SW 1271 (cell line): ENCODE measurements at places on chromosomes 2 and 18.

GRCh38 chr2:236550290-236550689 is 19.3 kb upstream of the ACKR3 start:
- DNase-seq = no peak

GRCh38 chr2:71938108-71938507 is 209.6 kb downstream of the CYP26B1 start:
- DNase-seq = no peak

DNA sequence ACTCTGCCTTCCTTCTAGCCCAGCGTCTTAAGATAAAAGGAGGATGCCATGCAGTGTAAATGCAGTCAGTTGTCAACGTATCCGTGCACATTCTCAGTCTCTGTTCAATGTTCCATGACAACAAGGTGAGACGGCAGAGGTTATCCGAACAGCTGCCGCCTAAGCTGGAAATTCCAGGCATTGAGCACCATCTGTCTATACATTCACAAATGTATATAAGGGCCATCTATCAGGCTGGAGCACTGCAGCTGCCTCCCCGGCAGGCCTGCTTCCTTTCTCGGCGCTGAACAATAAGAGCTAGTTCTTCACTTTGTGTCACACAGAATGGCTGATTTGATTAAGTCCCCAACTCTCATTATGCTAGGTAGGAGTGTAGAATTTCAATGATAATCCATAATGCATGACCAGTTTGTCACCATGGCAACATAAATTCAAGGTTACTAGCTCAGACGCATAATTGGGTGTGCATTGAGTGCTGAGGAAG is 282.2 kb upstream of the SOX11 start:
- no peak for DNase-seq

DNA sequence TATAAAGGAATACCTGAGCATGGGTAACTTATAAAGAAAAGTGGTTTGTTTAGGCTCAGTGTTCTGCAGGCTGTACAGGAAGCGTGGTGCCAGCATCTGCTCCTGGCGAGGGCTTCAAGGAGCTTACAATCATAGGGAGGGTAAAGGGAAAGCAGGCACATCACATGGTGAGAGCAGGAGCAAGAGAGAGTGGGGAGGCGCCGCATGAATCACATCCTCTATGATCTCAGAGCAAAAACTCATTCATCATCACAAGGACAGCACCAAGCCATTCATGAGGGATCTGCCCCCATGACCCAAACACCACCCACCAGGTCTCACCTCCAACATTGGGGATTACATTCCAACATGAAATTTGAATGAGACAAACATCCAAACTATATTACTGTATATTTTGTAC is 32.5 kb downstream of the R3HDM1 start:
- DNase-seq = peak; percentile 27

DNA sequence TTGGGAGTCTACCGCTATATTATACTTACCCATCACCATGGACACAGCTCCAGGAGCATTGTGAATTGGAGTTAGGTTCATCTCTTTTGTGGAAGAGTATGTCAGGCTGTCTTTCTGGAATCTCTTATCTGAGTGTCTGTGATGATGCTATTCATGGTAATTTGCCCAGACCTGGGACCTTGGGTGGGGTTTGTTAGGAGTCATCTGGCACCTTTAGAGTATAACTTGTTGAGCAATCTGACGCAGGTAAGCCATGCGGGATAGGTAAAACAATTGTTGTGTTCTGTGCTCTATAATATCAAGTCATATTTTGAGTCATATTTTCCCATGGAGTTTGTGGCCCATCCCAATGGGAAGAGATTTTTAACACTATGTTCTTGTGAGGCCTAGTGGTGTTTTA is 49.7 kb upstream of the MAPRE2 start:
- no peak for DNase-seq

DNA sequence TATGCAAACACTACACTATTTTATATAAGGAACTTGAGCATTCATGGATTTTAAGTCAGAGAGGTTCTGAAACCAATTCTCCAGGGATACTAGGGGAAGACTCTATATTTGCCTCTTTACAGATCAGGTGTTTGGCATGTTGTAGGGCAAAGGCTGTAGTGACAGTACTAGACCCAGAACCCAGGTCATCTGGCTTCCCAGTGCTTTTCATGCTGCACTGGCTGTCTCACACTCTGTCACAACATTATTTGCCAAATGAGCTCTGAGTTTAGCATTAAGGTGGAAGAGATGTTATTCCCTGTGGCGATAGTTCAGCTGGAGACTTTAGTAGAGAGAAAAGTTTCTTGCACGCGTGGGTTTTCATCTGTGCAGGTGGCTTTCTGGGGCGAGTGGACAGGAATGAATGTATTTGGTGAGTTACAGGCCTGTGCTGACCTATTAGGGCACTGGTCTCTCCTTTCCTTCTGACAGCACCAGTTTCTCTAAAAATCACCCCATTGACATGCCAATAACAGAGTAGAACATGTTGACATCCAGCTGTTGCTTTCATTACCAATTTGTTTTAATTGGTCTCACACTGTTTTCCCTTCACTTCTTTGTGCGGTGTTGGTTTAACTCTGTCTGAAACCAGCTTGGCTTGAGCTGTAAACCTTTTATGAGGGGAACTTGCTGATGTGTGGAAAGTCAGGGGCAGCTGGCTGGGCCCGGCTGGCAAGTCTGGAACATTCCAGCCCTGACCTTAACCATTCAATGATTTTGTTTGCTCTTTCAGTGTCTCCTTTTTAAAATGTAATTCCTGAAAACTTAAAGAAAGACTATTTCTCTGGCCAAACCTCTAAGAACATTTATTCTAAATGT is 643.0 kb upstream of the FAM98A start:
- no peak for DNase-seq

DNA sequence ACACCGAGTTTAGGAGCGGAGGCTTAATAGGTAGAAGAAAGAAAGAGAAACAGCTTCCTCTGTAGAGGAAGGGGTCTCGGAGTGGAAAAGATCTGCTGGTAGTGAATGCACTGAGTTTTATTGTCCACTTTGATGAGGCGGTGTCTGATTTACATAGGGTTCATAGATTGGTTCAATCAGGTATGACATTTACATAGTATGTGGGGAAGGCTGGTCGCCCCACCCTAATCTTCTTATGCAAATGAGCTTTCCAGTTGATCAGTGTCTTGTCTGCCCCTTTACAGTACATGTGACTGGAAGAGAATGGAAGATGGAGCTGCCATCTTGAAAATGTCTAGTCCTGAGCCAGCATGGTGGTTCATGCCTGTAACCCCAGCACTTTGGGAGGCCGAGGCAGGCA is 19.9 kb upstream of the CNOT11 start:
- no peak for DNase-seq

DNA sequence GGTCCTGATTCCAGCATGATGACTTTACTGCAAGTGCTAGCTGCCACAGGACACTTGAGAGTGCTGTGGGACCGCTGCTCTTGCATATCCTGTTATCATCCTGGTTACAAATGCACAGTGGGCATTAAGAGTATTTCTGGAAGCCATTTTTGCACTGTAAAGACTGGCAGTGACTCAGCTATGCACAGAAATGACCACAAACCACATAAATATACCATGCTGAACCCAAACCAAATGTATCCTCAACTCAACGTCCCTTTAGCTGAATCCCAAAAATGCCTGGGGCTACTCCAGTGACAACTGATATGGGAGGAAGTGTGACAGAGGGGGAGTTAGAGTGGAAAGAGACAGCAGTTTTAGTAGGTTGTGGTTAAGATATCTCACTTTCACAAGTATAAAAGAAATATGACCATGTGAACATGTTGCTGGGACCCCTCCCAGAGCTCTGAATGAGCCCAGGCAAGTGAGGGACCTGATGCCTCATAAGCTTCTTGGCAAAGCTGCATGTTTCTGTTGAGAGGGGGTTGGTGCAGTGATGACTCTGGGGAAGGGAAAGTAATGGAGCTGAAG is 37.3 kb downstream of the RHBDD1 start:
- DNase-seq = no peak

- no peak for DNase-seq
Measured at GRCh38 chr18:21433436-21433835, 167.1 kb downstream of the ESCO1 start.

GRCh38 chr18:50131591-50131990 is 63.4 kb downstream of the MYO5B start:
- DNase-seq = no peak

- no peak for DNase-seq
Measured at GRCh38 chr2:211451642-211452041, 895.2 kb downstream of the CPS1 start.

DNA sequence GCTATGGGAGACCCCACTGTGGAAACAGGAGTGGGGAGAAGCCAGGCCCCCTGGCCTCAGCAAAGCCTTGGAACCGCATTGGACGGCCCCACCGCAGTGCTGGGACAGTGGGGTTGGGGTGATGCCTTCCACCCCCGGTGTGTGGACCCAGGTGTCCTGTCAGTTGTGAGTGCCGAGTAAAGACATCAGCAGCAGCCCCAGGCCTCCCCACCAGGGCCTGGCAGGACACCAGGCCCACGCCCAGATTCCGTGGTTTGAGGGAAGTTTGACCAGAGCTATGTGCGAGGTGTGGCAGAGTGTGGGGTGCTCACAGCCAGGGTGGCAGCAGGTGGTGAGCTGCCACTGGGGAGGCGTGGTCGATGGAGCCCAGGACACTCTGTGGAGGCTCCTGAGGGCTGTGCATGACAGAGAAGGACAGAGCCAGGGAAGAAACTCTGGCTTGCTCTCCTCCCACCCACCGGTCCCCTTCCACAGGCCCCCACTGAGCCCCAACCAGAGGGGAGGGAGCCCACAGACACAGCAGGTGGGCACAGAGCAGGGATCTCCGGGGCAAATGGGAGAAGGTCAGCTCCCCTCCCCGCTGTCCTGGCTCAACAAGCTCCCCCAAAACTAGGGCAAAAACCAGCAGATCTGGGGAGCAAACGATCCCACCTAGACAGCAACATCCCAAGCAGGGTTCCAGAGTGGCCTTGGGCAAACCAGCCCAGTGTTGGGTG is 69.1 kb downstream of the TWIST2 start:
- DNase-seq = no peak

DNA sequence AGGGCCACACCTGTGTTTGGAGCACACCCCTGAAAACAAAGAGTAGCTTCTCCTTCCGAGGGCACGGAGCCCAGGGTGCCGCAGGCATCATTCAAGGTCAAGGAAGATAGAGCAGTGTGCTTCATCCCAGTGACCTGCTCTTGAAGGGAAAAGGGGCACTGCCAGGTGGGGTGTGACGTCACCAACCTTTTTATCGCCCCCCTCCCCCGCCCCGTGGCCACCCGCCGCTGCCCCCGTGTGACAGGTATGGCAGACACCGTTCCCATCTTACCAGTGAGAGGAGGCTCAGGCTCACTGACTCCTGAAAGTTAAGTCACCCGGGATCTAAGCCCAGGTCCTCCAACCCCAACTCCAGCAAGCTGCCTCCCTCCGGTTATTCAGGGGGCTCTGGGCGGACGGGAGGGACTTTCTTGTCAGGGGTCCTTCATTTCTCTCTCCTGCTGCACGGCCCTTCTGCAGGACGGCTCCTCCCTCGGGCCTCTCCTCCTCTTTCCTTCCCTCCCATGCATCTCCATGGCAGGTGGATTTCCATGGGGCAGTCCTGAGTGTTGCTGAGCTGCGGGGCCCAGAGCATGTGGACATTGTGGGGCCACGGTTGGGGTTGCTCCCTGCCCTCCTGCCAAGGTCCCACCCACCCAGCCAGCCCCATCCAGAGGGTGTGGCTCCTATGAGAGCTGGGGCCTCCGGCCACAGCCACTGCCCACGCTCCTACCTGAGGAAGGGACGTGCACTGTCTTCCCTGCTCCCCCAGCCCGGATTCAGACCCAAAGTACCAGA is 114.1 kb upstream of the HDAC4 start:
- DNase-seq = no peak

DNA sequence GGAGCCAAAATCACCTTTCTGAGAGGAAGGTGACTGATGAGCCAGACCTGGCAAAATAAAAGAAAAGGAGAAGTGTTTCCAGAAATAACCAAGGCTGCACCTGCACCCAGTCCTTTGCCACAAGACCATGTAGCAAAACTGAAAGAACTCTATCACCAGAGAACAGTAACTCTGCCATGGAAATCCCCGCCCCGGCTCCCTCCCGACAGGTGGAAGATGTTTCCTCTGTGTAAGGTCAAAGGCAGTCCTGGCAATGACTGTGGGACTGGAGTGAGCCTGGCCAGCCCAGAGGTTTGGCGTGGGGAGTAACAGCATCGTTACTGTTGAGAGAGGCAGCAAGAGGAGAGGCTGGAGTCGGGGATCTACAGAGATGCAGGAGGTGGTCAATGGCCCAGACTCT is 42.3 kb downstream of the SPRED2 start:
- no peak for DNase-seq

- DNase-seq = no peak
Measured at GRCh38 chr2:144244938-144245337, 275.0 kb downstream of the ZEB2 start.

- no peak for DNase-seq
Measured at GRCh38 chr2:86118130-86118529, 12.1 kb downstream of the PTCD3 start.

GRCh38 chr2:29293830-29294438 is 178.7 kb downstream of the CLIP4 start:
- no peak for DNase-seq

DNA sequence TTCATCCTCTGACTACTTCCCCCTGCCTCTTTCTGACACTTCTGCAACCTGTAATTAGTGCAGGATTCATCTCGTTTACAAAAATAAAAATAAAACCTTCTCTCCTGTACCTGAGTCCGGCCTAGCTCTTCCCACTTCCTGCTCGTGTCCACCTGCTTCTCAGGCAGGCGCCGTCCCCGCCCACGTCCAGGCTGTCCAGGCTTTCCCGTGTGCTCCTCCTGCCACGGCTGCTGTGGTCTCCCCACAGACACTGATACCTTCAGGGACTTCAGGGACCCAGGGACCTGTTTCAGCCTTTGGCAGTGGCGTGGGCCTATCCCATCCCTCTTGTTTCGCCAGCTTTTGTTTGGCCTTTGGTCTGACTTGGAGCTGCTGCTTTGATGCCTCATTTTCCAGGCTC is 272.5 kb downstream of the PHLPP1 start:
- DNase-seq = no peak

DNA sequence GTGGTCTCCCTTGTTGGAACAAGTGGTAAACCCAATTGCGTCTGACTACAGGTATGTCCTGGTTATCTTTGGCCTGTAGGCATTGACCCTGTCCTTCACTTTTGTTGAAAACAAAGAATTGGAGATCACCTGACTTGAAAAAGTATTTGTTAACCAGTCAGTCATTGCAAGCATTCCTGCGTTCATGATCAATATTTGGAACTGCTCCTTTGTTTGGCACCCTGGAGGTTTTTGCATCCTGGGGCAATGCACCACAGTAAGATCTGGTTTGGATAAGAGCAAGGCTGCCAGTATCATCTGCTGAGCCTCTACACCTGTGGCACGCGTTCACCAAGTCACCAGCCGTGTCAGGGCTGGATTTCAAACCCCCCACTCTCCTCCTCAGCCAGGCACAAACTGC is 115.7 kb downstream of the DNAH6 start:
- no peak for DNase-seq
